ENCODE measurements at places on chromosomes 2 and 18. TPM values are rescaled to one million over a fixed set of nuclear protein-coding genes. Genes with fewer than 3 reads are reported as not detected.

DNA sequence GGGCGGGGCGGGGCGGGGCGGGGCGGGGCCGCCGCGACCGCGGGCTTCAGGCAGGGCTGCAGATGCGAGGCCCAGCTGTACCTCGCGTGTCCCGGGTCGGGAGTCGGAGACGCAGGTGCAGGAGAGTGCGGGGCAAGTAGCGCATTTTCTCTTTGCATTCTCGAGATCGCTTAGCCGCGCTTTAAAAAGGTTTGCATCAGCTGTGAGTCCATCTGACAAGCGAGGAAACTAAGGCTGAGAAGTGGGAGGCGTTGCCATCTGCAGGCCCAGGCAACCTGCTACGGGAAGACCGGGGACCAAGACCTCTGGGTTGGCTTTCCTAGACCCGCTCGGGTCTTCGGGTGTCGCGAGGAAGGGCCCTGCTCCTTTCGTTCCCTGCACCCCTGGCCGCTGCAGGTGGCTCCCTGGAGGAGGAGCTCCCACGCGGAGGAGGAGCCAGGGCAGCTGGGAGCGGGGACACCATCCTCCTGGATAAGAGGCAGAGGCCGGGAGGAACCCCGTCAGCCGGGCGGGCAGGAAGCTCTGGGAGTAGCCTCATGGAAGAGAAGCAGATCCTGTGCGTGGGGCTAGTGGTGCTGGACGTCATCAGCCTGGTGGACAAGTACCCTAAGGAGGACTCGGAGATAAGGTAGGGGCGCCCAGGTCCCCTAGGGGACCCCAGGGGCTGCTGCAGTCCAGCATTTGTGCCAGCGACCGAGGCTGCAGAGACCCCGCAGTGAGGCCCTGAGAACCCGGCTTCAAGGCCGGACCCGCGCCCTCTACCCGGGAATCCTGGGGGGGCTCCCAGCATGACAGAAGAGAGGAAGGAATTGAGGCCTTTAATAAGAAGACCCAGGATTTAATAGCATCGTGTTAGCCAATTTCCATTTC is at the start of gene KHK:
TSS of gene KHK (plus strand) at position 49 of the 870 bp plus-strand sequence. CDS start at position 537, 488 bp downstream.
- DNase-seq: no peak

- DNase-seq: no peak
Measured at GRCh38 chr18:30763902-30764350, 278.6 kb downstream of the DSC3 start.

DNA sequence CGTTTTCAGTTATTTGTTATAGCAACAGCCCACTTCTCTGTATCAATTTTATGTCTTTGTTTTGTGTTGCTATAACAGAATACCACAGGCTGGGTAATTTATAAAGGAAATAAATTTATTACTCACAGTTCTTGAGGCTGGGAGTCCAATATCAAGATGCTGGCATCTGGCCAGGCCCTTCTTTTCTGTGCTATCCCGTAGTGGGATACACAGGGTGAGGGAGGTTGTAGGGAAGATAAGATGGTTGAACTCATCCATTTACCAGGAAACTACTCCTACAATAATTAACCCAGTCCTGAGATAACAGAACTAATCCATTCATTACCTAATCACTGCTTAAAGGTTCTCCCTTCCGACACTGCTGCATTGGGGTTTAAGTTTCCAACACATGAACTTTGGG is 220.7 kb downstream of the TPGS2 start:
- DNase-seq: no peak

Gene COLEC12
- polyA plus RNA-seq: 45.0 TPM

DNA sequence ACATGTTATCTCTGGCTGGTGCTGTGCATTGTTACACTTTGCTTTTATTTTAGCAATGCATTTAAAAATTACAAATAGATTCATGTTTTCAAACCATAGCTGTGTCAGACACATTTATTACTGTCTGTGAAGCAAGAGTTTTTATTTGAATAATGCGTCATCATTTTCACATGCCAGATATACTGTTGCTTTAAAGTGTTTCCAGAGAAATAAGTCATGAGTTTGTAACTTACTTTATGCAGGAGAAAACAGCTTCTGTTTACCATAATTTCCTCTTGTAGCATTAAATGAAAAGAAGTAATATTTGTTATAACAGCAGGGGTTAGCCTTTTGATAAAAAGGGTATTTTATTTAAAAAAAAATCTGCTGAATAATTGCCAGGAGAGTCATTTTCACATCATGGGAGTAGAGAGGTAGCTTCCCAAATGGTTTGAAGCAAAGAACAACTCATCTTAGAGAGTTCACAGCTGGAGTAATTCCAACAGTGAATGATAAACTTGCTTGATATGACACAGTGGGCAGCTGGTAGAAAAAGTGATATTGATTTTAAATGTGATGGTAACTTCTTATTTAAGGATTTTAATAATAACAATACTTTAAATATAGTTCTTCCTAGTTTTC is 1274.5 kb upstream of the CRIM1 start:
- no peak for DNase-seq

Gene FAM210A
- polyA plus RNA-seq: 21.0 TPM

DNA sequence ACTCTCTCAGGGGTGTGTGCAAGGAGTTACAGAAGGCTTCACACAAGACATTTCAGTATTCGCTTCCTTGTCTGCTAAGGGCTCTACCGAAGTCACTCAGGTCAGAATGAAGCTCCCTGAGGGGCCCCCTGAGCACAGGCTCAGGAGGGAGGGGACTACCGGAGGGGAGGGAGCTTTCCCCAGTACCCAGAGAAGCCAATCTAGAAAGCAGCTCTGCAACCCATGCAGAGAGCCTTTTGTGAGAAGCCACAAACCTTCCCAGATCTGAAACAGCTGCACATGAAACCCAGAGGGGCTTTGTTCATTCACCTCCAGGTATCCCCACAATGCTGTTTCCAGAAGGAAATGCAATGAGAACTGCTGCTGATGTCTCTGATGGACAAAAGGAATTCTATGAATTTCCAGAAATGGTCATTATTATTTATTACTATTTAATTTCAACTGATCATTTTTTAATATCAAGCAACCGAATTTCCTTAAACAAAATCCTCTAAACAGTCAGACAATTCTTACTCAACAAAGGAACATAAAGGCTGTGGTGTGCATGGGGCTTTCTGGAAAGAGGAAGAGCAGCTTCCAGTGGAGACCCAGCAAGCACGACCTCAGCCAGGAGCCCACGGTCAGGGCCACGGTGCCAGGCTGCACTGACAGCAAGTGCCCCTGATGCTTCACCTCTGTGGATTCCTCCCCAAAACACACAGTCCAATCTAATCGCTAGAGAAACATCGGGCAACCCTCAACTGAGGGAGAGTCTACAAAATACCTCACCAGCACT is 42.0 kb downstream of the NDUFA10 start:
- DNase-seq: no peak

Data from hindlimb muscle (tissue), 1 donor.